AG09309 (cell line): ENCODE measurements at places on chromosomes 4 and X.

DNA sequence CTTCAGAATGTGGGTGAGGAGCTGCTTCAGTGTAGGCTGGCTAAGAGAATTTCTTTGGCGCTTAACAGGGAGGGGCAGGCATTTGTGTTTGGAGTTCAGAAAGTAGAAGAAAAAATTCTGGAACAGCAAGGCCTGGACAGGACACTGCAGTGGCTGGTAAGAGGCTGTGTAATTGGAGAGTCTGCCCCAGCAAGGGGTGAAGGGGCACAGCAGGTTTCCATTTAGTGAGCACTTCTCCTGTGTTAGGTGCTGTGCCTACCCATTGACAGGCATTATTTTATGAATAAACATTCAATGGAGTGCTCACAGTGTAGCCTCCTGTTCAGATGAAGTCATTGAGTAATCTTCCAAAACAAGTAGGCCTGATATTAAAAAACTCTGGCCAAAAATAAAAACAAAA, 10.7 kb upstream of the CPE start:
- DNase-seq = no peak

DNA sequence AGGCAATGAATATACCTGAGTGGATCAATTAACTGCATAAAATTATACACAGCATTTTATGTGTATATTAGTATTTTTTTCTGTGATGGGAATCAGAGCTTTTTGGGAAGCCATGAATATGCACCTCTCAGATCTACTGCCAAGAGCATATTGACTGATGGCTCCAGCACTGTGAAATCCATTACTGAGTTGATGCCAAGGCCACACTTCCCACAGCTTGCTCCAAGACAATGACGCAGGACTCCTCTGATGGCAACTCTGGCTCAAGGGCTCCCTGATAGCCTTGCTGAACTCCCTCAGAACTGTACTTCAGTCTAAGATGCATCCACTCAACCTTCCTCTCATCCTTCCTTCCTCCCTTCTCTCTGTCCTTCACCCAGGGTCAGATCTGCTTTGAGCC, 82.7 kb downstream of the OTC start:
- DNase-seq = no peak

DNA sequence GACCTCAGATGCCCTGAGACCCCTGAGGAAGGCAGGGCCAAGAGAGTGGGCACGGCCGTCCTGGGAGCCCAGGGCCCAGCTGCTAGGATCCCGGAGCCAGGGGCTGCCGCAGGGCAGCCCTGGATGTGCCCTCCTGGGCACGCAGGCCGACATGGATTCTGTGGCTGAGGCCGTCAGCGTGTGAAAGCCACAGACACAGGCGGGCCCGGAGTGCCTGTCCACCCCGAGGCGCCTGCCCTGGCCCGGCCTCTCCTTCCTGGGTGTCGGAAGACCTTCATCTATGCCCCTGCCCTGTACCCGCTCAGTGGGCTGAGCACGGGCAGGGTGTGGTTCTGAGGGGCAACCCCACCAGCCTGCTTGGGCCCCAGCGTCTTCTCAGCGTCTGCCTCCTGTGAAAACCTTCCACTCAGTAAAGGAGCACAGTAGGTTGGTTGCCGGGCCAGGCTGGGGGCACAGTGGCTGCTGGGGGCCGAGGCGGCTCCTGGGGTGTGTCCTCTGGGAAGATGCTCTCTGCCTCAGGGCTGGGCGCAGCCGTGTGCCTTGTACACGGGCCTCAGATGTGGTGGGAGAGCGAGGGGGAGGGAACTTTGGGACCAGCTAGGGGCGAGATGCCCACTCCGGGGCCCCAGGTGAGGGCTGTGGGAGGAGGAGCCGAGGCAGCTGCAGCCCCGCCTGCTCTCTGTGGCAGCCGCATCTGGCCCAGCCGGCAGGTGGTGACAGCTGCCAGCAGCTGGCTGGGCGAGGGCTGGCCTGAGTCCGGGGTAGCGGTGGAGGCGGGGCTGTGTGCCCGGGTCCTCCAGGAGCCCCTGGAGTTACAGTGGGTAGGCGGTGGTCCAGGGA, 20.8 kb downstream of the FGFRL1 start:
- DNase-seq = no peak

DNA sequence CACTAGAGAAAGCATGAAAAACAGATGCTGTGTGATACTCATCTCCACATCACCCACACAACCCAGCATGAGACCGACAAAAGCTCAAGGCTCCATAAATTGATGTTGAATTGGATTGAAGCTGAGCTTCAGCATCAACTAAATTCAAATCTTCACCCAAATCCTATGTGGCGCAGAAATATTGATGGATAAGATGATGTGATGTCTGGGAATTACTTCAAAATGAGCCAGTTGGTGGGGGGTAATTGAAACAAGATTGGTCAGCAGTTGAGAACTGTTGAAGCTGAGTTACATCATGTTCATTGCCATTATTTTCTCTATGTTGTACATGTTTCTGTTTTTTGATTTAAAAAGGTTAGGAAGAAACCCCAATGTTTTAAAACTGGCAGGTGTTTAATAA, 166.5 kb upstream of the STS start:
- no peak for DNase-seq

GRCh38 chr4:80307183-80307735, 28.3 kb upstream of the CFAP299 start:
- peak; percentile 32 for DNase-seq

GRCh38 chrX:65990702-65991101, 49.2 kb downstream of the VSIG4 start:
- DNase-seq = no peak

DNA sequence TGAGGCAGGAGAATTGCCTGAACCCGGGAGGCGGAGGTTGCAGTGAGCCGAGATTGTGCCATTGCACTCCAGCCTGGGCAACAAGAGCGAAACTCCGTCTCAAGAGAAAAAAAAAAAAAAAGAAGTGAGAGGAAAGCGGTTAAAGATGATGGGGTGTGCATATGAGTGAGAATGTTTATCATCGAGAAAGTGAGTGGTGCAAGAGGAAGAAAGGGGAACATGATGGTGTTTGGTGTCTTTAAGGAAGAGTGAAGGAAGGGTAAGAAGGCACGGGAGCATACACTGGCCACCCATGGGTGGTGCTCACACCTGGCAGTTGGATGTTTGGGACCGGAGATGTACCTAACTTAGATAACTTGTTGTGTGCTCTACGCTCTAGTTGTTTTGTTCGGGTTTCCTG, 62.2 kb downstream of the STOX2 start:
- no peak for DNase-seq

- no peak for DNase-seq
Measured at GRCh38 chrX:6053141-6053540, 175.5 kb downstream of the NLGN4X start.
